CD4-positive, alpha-beta T cell treated with Interleukin-4 for 1 hour (primary cell): ENCODE measurements at places on chromosomes 6 and 20.

GRCh38 chr20:10398834-10399369 lies 35.1 kb downstream of the MKKS start:
- no peak for DNase-seq

DNA sequence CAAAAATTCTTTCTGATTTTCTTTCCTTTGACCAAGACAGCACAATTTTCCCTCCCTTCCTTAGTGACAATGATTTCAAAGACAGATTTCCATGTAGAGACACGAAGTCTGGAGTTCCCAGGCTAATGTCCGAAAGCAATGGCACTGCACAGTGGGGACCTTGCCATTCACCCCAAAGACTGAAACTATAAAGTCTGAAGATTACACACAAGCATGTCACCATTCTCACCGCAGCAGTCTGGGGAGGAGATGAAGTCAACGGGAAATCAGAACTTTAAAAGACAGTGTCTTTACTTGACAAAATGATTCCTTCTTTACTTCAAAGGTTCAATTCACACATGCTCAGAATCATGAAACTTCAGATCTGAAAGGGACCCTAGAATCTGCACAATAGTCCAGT lies 8.3 kb downstream of the B4GALT5 start:
- no peak for DNase-seq

DNA sequence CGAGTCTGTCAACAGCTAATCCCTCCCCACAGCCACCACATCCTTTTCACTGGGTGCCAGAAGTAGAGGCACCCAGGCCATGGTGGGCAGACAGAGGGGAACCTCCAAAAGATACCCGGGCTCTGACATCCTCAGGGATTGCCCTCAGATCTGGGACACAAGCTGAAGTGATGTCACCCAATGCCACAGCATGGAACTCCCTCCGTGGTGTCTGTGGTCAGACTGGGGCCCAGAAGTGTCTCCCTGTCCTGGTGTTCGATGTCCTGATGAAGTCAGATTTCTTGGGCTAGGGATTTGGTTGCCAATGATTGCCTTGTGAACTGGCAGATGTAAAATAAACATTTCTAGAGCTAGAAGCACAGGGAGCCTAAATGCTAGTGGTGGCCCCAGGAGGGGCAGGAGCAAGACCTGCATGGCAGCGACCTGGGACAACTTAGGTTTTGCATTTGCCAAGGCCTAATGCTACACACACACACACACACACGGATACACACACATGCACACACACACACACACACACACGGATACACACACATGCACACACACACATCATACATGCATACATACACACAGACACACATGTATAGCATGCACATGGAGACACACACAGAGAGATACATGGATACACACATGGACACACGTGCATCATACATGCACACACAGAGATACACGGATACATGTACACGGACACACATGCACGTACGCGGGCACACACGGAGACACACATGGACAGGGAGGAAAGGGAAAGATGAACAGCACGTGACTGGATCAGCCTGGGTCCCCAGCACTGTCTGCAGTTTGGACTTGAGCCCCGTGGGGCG lies 221.0 kb downstream of the NFATC2 start:
- no peak for DNase-seq

GRCh38 chr6:166733900-166734299 lies 106.8 kb upstream of the RPS6KA2 start:
- DNase-seq = no peak

DNA sequence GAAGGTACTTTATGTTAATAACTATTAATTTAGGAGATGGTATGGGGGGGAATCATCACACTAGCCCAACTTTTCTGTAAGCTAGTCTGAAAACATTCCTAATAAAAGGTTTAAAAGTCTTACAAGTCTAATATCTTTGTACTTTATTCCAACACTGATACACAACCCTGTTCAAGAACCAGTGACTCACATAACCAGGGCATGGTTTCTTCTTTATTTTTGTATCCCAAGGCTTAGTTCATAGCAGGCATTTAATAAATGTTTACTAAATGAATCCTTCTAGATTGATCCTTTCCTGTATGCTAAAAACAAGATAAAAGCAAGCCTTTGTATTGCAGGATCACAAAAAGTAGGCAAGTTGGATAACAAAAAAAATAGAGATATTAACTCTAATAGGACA lies 9.7 kb downstream of the PNISR start:
- DNase-seq = no peak

- no peak for DNase-seq
These were observed 13.4 kb upstream of the FAM50B start for GRCh38 chr6:3835785-3836184.
